T-helper 2 cell (primary cell): ENCODE measurements at places on chromosomes 2 and 18.

- DNase-seq = no peak
These were observed 121.6 kb upstream of the NDUFV2 start for GRCh38 chr18:8980918-8981317.

DNA sequence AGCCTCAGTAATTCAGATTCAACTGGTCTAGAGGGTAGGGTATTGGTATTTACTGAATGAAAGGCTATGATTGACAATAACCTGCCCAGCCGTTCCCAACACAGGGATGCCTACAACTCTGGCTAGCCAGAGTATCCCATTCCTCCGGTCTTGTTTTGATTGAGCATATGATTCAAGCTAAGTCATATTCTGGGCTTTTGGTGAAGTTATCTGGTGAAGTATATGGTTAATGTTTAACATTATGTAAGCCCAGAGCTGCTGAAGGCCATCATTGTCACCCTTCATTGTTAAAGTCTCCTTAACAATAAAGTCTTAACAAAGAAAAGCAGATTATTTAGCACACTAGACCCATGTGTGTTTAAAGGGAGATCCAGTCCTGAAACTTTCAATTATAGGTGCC, 152.6 kb downstream of the EXOC6B start:
- DNase-seq = no peak

- DNase-seq = no peak
These were observed 13.7 kb downstream of the RAPGEF4 start for GRCh38 chr2:172749388-172749787.

- no peak for DNase-seq
These were observed 208.4 kb downstream of the RAD51AP2 start for GRCh38 chr2:17309741-17310339.

DNA sequence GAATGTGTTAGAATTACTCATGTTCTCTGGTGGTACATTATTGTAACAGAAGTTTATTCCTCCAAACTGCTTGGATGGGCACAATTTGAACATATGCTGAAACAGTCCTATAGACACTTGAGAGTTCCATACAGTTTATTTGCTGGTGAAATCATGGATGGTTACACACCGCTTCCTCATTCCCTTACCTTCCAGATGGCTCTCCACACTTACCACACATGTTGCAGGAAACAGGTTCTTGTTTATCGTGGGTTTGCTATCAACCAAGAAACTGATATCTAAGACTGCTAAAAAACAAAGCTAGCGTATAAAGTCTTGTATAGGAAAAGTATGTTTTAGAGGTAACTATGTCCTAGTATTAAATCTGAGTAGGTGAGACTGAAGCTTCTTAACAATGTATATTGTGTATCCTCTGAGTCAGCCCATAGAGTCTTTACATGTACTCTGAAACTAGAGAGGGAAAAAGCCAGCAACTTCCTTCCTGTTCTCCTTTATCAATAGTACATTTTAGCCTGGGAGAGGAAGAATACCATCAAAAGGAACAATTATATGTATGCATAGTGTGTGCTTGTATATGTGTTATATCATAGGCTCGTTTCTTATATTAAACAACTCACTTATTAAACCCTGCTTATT, 313.1 kb downstream of the PLCL1 start:
- no peak for DNase-seq

DNA sequence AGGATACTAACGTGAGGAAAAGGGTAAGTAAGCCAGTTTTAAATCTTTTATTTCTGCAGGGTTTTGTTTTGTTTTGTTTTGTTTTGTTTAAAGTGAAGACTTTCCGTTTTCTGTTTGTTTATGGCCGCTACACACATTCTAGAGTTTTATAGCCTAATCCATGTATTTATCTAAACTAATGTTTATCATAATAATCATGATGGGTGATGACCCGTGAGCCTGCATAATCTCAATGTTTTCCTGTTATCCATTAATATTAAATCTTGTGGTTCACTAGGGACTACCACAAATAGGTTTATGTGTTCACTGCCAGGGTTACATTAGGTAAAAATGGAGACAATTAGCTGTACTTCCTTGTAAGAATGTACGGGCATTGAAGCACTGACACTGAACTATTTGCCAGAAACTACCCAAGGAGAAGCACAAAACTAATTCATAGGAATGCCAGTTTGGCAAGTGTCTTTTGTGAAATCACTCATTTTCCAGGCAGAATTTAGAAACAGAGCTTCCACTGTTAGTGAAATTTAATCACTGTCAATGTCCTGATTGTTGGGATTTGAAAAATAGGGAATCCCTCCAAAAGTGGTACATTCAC, 574.8 kb downstream of the LRP1B start:
- no peak for DNase-seq

DNA sequence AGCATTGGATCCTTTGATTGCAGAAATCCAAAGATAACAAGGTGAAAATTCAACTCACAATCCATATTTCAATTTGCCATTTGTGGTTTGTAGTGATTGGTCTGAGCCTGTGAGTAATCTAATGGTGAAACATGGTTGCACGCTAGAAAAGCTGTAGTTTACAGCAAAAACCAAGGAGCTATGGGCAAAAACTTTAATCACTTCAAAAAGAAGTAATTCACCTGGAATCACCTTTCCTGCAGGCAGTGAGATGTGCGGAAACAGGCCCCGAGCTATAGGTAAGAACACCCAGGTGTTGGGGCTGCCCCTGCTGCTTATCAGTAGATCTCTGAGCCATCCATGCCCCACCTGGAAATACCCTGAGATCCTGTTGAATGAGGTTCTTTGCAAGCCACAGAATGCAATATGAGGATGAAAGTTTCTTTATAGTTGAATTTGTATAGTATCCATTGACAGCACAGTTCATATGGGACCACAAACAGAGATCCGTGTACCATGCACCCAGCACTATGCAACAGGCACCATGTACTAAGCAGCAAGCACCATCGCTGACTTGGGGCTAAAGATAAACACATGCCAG, 208.2 kb downstream of the SPP2 start:
- no peak for DNase-seq

DNA sequence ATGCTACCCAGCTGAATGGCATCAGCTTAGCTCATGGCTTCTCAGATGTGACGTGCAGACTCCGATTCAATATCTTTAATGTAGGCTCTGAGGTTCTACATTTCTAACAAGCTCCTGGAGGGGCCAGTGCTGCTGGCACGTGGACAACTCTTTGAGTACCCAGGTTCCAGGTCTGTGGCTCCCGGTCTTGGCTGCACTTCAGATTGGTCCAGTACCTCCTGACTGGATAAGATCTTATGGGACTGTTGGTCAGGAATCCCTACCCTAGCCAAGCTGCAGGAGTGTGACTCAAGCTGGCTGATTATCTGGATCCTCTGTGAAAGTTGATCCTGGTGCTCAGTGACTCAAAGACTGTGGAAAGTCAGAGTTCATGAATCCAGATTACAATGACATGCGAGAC, 222.1 kb downstream of the ANKRD30B start:
- no peak for DNase-seq

DNA sequence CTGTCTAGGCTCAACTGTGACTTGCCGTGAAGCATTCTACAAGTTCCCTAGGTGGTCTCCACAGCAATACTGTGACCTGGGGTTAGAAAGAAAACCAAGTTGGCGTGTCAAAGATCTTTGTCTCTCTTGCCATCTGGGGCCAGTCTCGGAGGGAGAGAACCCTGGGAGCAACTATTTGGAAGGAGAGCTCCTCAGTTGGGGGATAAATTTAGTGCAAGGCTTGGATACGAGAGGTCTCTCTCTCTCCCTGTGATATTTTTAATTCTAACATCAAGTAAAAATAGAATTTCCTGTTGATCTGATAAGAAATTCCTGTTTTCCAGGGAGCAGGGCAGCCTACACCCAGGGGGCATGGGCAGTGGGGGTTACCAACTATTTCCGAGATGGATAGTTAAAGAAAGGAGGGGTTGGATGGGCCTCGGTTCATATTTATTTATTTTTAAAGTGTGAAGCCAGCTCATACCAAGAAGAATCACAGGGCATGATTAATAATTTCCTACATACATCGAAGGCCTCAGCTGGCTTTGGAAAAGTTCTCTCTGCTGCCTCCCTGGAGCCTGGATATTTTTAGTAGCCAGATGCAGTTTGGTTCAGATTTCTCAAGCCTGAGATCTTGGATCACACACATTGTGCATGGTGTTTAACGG, 62.8 kb downstream of the EHD3 start:
- DNase-seq = no peak

- no peak for DNase-seq
These were observed 52.0 kb upstream of the CHN1 start for GRCh38 chr2:175057078-175057685.

- DNase-seq = no peak
These were observed 6.7 kb downstream of the TMBIM1 start for GRCh38 chr2:218285604-218286003.

- no peak for DNase-seq
These were observed 11.4 kb downstream of the CCDC88A start for GRCh38 chr2:55408098-55408882.

DNA sequence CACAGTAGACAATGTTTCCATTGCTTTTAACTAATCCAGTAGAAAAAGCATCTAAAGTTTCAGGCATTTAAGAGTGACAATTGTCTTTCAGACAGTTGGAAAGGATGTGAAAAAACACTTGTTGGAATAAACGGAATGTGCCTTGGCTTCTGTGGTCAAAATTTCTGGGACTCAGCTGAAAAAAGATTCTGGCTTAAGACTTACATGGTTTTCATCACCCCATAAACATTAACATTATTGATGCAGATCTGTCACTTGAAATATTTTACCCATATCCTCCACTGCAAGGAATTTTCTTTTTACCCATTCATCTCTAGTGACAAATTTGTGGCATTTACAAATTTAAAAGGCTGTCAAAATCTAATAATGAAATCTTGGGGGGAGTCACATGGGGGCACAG, 166.0 kb downstream of the SRBD1 start:
- DNase-seq = no peak

DNA sequence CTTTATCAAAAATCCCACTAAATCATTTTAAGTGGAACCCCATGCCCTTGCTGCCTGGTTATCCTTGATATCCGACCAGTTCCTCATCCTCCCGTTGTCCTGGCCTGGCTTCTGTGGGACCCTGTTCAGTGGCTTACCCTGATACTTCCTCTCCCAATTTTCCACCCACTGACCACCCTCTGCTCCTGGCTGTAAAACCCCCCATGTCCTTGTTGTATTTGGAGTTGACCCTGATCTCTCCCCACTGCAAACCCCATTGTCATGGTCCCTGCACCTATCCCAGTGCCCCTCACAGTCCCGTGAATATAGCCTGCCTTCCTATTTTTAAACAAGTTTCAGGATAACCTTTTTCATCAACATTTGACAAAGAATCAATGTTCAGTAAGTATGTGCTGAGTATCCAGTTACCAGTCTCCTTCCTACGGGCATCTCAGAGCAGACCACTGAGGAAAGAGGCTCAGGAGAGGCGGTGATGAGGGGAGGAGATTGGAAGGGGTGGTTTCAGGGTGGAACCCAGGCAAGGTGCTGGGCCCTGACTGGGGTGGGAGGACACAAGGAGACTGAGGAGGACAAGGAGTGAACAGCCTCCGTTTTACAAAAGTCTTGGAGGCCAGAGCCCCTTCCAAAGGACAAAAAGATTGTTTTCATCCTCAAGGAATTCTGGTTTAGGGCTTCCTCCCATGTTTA, 131.8 kb downstream of the PXDN start:
- no peak for DNase-seq

DNA sequence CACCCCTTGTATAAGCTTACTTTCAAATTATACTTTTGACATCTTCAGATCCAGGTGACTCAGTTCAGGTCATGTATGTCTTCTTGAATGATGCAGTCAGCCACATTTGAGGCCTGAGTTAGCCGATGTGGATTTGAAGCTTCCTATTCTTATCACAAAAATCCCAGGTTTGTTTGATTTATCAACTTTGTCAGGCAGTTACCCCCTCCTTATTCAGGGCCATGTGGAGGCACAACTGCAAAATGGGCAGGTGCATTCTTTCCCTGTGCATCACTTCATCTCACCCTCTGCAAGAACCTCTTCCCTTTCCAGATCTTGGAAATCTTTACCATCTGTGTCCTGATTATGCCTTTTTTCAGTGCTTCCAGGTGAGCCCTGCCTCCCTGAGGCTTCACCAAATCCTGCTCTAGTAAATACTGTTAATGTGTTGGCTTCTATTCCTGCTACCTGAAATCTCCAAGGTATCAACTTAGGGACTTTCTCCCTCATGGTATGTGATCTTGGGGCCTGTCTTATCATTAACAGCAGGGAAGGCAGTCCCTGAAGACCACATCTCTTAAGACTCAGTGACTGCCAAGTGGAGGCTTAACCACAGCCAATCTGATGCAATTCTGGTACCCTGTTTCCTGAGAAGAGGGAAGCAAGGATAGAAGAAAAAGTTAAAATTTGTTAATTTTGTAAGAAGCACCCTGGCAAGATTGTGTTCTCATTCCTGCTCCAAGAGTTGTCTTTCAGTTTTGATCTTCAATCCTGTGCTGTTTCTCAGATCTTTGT, 9.4 kb upstream of the ARHGAP28 start:
- DNase-seq = no peak

GRCh38 chr2:134470561-134471168, 216.8 kb downstream of the MGAT5 start:
- no peak for DNase-seq

- no peak for DNase-seq
These were observed 47.2 kb downstream of the SPOPL start for GRCh38 chr2:138548796-138549195.

GRCh38 chr2:47534179-47534919, 131.4 kb downstream of the MSH2 start:
- no peak for DNase-seq

DNA sequence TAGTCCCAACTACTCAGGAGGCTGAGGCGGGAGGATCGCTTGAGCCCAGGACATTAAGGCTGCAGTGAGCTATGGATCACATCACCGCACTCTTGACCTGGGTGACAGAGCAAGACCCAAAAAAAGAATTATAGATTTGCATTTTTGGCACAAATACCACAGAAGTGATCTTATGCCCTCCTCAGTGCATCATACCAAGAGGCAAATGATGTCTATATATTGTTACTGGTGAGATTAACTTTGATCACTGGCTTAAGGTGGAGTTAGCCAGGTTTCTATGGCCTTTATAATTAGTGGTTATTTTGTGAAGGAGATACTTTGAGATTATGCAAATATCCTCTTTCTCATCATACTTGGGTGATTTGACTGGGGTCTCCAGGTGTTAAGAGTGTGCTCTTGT, 22.1 kb upstream of the CATIP start:
- no peak for DNase-seq

DNA sequence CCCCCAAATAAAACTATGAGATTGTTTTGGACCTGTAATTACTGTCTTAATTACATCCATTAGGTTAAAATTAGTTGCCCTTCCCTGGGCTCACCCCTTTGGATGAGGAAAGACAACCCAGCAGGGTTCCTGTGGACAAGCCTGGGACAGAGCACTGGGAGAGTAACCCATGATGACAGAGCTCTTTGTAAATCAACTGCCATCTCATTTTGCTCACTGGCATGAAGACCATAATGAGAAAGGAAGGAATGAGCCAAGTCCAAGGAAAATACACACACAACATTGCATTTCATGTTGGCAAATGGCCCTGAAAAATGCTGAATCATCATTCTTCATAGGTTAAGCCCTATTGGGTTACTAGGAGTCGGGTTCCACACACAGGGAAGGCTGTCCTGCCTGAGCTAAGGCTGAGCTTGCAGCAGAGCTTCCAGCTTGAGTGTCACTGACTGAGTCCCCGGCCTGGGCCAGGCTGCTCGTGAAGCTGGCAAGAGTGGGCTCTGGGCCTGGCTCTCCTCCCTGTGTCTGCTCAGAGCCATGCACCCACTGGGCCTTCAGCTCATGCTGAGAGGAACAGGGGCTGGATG, 94.1 kb upstream of the ACAA2 start:
- no peak for DNase-seq
